ENCODE measurements at places on chromosomes 1 and 21. TPM values are rescaled to one million over a fixed set of nuclear protein-coding genes. Genes with fewer than 3 reads are reported as not detected.

LIPI gene
- not detected for total RNA-seq

GRCh38 chr1:92784021-92784638 lies 778 bp downstream of the EVI5 start:
- no peak for DNase-seq

- no peak for DNase-seq
Observed at GRCh38 chr21:44052071-44052829, 40.1 kb downstream of the TRAPPC10 start.

GRCh38 chr1:228358039-228358763 lies 48.4 kb downstream of the TRIM11 start:
- DNase-seq, result no peak

DNA sequence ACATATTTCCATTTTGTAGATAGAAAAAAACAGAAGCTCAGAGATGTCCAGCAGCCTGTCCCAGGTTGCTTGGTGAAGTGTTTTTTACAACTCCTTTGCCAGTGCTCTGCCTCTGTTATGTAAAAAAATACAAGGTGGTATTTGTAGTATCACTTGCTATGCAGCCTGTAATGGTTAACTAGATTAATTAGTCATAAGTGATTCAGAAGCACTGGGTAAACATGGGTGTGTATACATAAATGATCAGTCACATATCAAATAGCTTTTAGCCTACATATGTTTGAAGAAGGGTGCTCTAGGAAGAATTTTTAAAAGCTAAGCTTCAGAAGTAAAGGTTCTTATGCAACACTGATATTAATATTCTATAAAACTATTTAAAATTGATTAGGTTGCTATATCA lies 70.0 kb upstream of the MAGI3 start:
- DNase-seq, result no peak

DNA sequence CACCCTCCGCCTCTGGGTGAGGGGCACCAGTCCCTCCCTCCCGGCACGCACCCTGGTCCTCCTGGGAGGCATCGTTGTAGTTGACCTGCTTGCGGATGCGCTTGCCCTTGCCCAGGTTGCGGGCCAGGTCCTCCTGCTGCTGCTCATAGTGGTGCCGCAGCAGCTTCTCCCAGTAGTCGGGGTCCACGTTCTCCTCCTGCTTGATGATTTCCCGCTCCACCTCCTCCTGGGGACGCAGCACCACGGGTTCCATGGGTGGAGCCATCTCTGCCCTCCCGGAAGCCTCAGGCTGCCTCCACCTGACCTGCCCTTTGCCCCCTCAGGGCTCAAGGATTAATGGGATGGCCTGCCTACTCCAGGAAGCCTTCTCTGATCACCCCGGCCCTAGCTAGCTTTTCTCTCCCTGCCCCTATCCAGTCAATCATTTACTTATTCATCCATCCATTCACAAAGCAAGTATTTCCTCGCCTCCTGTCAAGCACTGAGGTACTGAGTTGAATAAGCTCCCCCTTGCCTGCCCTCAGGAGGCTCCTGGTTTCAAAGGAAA lies 53.5 kb downstream of the CHD5 start:
- no peak for DNase-seq

- DNase-seq, result no peak
Observed at GRCh38 chr1:117925981-117926380, 3.4 kb downstream of the GDAP2 start.

GRCh38 chr1:30399026-30399425 lies 324.4 kb downstream of the MATN1 start:
- no peak for DNase-seq

- DNase-seq, result no peak
Observed at GRCh38 chr1:218315638-218316037, 29.5 kb upstream of the TGFB2 start.

OR2L13 gene
- not detected for total RNA-seq

E2F2 gene
- total RNA-seq, result 7.2 TPM

DNA sequence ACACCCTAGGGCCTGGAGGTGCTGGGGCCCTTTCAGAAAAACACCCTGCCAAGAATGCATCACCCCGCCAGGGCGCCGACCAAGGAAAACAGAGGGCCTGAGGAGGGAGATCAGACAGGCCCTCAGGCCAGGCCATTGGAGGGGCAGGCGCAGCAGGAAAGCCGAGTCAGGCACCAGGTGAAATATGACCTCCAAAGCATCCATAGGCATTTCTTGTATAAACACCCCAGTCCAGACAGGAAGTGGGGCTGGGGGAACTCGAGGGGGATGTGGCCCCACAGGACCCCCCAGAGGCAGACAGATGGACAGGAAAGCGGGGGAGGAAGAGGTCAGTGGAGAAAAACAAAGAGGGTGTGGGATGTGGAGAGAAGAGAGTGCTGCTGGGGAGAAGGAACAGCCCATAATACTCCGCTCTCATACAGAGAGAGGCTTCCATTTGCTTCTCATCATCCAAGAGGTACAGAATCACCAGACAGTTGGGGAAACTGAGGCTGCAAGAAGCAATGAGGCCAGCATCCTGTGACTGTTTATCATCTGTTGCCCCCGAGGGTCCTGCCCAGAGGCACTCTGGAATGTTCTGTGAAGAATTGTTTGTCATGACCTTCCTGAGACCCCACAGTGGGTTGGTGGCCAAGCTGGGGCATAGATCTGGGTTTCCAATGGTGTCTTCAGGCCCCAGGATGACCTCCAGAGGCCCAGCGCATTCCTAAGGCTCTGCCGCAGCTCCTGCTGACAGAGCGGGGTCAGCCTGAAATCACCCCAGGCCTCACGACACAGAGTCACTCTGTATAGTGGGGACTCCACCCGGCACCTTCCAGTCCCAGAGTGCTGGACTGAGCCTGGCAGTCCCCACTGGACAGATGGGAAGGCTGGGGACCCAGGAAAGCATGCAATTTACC lies 18.0 kb downstream of the TRIM62 start:
- no peak for DNase-seq

DNA sequence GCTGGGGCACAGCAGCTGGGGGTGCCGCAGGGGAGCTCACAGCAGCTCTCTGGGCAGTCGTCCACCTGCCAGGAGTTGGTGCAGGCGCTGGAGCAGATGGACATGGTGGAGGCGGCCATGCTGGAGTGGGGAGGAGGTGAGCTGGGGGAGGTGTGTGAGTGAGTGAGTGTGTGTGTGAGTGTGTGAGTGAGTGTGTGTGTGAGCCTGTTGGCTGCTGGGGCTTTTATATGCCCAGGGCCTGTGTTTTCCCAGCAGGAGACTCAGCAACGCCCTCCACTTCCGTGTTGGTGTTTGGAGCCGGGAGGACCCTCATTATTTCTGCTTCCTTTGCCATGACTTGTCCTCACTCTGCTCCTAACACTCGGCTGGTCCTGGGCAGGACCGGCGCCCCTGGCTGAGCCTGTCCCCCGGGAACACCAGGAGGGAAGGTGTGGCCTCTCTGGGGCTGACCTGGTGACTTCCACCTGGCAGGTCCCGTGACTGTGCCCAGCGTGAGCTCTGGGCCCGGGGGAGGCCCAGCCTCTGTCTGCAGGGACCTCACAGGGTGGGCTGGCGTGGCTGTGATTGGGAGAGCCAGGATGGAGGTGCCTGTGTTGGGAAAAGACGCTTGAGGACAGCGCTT lies at the start of gene KRTAP10-2:
Gene KRTAP10-2 (minus strand): TSS at position 166 of the 622 bp plus-strand sequence. CDS start 47 bp downstream, at position 119.
- DNase-seq, result no peak

Data from activated T-cell treated with anti-CD3 and anti-CD28 coated beads, Interleukin-2, amount 50 U/mL, for 4 hours (primary cell).